Lung microvascular endothelial cell (primary cell): ENCODE measurements at places on chromosomes 11 and 22. TPM values are rescaled to one million over a fixed set of nuclear protein-coding genes. Genes with fewer than 3 reads are reported as not detected.

GRCh38 chr11:66280428-66280827, 2.5 kb downstream of the CNIH2 start:
- DNase-seq, result no peak

- no peak for DNase-seq
Observed at GRCh38 chr11:47773882-47774281, 6.7 kb upstream of the FNBP4 start.

- no peak for DNase-seq
Observed at GRCh38 chr11:11476499-11476898, 123.4 kb upstream of the CSNK2A3 start.

- DNase-seq, result no peak
Observed at GRCh38 chr11:43871051-43871450, 9.6 kb upstream of the ALKBH3 start.

GRCh38 chr11:73801136-73801535, 13.5 kb downstream of the MRPL48 start:
- DNase-seq, result no peak

GRCh38 chr22:50674606-50675552, 2.3 kb downstream of the SHANK3 start:
- peak; percentile 51 for DNase-seq

DNA sequence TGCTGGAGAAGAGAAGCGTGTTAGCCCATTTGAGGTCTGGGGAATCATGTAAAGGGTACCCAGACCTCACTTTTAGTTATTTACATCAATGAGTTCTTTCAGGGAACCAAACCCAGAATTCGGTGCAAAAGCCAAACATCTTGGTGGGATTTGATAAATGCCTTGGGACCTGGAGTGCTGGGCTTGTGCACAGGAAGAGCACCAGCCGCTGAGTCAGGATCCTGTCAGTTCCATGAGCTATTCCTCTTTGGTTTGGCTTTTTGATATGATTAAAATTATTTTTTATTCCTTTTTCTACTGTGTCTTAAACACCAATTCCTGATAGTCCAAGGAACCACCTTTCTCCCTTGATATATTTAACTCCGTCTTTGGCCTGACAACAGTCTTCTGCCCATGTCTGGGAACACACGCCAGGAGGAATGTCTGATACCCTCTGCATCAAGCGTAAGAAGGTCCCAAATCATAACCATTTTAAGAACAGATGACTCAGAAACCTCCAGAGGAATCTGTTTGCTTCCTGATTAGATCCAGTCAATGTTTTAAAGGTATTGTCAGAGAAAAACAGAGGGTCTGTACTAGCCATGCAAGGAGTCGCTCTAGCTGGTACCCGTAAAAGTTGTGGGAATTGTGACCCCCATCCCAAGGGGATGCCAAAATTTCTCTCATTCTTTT, 65.2 kb downstream of the ALX4 start:
- peak; percentile 61 for DNase-seq

- DNase-seq, result no peak
Observed at GRCh38 chr11:78533399-78533798, 41.3 kb downstream of the NARS2 start.

- DNase-seq, result no peak
Observed at GRCh38 chr11:122025757-122026156, 90.3 kb downstream of the BLID start.

DNA sequence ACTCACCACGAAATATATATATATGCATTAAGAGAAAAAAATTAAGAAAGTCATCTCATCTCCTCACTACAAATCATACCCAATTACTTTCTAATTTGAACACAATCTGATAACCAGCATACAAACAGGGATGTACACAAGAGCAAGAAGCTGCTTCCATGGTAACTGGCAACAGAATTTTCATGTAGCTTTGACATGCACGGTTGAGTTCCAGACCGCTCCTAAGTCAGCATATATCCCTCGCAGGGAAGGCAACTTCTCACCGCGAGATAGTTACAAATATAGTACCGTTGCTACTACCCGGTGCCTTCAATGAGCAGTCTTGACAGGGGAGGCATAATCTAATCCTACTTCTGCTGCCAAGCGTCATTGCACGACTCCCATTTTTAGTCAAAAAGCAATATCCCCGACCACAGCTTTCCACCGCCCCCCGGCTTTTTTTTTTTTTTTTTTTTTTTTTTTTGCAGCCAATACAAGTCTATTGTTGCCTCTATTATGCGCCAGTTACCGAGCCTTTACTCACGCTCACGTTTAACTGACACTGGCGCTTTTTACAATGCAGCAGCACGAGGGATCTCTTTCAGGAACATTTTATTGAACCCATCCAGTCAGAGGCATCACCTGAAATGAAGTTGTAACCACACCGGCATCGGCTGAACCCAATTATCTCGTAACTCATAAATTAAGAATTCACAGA, 2.2 kb downstream of the CADM1 start:
- no peak for DNase-seq

DNA sequence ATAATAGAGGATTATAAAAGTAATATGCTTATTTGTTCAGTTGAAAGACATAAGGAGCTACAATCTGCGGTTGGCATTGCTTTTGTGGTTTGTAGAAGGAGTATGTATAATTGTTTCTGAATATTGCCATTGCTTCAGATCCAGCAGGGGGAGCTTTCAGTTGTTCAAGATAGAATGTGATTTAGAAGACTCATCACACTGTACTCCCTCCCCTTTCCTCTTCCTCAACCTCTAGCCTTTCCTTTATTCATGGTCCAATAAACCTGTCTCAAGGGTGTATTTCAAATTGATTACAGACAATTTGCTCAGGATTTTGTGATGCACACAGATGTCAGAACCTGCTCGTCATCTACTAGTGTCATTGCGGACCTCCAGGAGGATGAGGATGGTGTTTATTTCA, 9.8 kb downstream of the PRMT3 start:
- DNase-seq, result peak; percentile 64

- DNase-seq, result no peak
Observed at GRCh38 chr11:16178273-16178672, 178.1 kb downstream of the SOX6 start.

DNA sequence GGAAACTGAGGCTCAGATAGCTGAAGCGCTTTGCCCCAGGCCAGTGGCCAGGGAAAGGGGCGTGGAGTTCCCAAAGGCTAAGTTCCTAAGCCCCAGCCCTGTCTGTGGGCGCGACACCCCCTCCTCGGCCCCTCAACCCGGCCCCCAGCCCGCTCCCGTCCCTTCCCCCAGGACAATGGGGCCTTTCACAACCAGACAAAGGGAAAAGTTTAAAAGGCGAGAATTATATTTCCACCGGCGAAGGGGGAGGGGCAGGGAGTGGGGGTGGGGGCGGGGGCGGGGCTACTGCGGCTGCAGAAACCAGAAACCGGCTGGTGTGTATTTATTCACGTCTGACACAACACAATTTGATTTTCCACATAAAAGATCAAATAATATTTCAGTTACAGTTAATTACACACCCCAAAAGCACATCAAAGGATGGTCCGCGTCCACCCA, 192.1 kb downstream of the MN1 start:
- no peak for DNase-seq

- no peak for DNase-seq
Observed at GRCh38 chr11:129412494-129412893, 36.8 kb downstream of the BARX2 start.

- DNase-seq, result peak; percentile 75
Observed at GRCh38 chr11:65856689-65857499, 1.1 kb downstream of the CFL1 start.

DNA sequence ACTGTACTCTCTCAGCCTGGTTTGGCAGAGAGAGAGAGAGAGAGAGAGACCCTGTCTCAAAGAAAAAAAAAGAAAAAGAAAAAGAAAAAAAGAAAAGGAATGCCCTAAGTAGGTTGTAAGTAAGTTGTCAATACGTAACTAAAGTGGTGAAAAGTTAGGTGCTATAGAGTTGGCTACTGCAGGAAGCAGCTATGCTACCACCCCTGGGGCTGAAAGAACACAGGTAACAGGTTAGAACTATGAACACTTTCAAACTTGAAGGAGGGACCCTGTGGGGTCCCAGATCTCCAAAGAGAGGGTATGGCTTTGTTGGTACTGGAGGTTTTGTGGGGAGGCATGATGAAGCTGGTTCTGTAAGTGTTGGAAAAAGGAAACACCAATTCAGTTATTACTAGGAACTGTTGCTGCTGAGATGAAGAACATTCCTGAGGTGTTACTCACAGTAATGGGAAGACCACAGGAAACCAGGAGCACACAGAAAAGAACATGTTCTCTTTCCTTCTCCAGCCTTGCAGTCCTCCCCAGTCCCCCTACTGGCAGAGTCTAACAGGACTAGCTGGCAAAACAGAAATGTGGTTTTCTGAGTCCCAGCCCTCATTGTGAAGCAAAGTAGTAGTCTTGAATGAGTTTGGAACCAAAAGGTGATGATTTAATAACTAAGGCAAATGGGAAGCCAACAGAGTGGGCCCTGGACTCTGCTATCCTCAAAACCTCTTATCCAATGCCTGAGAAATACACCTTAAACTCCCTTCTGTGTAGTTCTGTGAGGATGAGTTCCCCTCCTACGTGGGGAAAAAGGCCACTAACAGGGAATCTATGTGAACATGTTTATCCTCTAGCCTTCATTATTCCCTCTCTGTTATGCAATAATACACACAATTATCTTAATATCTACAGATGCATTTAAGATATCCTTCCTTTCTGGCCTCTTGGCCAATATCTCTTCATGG, 427.0 kb upstream of the DDI1 start:
- no peak for DNase-seq

- DNase-seq, result peak; percentile 91
Observed at GRCh38 chr11:63614136-63614671, at the start of gene PLAAT3. PLAAT3 (minus strand) TSS chr11:63614433; CDS start chr11:63614014, 419 bp downstream.

- no peak for DNase-seq
Observed at GRCh38 chr22:40958299-40958698, 7.1 kb downstream of the RBX1 start.

DNA sequence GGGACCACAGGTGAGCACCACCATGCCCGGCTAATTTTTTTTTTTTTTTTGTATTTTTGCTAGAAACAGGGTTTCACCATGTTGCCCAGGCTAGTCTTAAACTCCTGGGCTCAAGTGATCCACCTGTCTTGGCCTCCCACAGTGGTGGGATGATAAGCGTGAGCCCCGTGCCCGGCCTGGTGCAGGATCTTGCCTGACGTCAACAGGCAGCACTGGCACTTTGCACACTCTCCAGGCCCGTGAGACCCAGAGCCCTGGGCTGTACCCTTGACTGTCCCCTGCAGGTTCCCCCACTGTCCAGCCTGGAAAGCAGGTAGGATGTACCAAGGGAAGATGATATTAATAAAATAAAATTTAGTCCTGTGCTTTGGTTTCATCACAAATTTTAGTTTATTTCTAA, 29.1 kb upstream of the PANX2 start:
- DNase-seq, result no peak

GRCh38 chr11:127070808-127071207, 70.2 kb upstream of the KIRREL3 start:
- DNase-seq, result no peak

DNA sequence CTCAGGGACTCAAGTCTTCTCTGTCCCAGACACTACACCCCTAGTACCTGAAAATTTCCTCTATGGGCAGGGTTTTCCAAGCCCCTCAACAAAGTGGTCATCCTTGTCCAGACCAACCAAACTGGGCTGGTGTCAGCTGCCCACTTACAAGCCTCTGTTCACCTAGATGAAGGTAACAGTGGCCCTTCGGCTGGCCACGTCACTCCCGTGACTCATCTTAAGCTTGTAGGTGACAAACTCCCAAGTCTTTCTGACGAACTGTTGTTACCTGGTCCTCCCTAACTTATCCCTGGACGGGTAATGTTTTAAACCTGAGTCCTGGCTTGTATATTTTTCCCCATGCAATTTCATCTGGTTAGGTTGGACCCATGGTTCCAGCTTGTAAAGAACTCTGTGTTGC, 4.7 kb downstream of the CXCR5 start:
- DNase-seq, result no peak

DNA sequence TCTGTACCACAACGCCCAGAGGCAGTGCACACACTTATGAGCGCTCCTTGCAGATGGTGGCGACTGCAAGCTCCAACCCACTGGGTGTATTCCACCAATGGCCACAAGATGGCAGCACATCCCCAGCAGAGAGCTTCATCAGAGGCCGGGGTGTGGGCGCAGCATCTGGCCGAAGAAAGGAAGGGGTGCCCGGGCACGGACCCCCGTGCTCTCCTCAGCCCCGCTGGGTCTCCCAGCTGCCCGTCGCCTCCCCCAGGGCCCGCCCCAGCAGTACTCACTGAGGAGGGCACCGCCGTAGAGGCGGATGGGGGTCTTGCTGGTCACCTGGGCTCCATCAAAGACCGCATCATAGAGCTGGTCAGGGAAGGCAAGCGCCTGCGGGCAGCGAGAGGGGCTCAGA, 14.2 kb downstream of the TP53I11 start:
- peak; percentile 85 for DNase-seq

DNA sequence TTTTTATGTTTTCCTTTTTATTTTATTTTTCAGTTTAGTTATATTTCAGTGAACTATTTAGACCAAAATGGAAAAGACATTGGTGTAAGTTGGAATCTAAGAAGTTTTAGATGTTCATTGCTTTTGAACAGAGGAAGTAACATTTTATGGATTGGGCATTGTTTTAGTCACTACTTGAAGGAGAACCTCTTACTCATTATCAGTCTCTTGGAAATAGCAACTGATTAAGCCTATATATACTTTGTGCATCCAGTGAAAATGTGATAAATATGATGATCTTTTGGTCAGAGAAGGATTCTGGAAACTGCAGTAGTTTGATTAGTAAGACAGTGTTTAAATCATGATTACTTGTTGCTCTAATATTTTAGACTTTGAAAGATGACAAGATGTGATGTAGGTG, 14.4 kb downstream of the ARHGEF12 start:
- no peak for DNase-seq

GRCh38 chr22:27937453-27937852, 18.4 kb upstream of the PITPNB start:
- no peak for DNase-seq

DNA sequence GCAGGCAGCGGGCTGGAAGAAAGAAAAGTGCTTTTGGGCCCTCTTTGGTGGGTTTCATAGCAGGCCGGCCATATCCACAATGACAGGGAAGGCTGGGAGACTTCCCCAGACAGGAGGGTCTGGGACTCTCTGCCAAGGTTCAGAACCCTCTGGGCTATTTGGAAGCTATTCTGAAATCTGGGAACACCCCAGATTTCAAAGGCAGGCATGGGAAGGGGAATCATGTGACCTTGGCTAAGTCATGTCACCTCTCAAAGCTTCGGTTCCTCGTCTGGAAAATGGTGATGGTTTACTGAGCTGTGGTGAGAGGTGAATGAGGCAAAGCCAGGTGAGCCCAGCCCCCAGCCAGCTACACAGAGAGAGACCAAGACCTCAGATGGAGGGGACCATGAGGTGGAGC, 4.6 kb downstream of the CASTOR1 start:
- DNase-seq, result no peak

GRCh38 chr11:130738611-130739010, 177.7 kb downstream of the SNX19 start:
- no peak for DNase-seq

GRCh38 chr11:60945295-60945667, 6.7 kb downstream of the SLC15A3 start:
- no peak for DNase-seq

The SLC5A1 gene
- total RNA-seq, result not detected in 2 replicates

The NEFH gene
- total RNA-seq, result 0.22 TPM in 1 of 2 replicates, not detected in the other

The TMEM45B gene
- total RNA-seq, result 0.99 and 1.3 TPM in 2 replicates

The GAL3ST1 gene
- under 0.01 TPM in 1 of 2 replicates, not detected in the other for total RNA-seq

The NLRP10 gene
- not detected in 2 replicates for total RNA-seq

The ROBO3 gene
- 5.7 and 14.7 TPM in 2 replicates for total RNA-seq

The BRMS1 gene
- total RNA-seq, result 49.7 and 54.6 TPM in 2 replicates

The CHRM1 gene
- total RNA-seq, result not detected in 2 replicates

The OR4C12 gene
- not detected in 2 replicates for total RNA-seq

The KLHL35 gene
- 1.6 and 1.7 TPM in 2 replicates for total RNA-seq

The HOATZ gene
- not detected in 2 replicates for total RNA-seq

The C11orf42 gene
- total RNA-seq, result not detected in 2 replicates

The CREBZF gene
- 16.3 and 22.4 TPM in 2 replicates for total RNA-seq

The DDI1 gene
- not detected in 2 replicates for total RNA-seq

The MS4A6E gene
- not detected in 2 replicates for total RNA-seq

The BRSK2 gene
- total RNA-seq, result 0.22 and 0.40 TPM in 2 replicates
